ENCODE measurements at places on chromosomes 12 and 14. TPM values are rescaled to one million over a fixed set of nuclear protein-coding genes. Genes with fewer than 3 reads are reported as not detected.

GRCh38 chr12:98767248-98767647 lies 122.2 kb downstream of the APAF1 start:
- ATAC-seq, result no peak

- ATAC-seq, result peak; percentile 66
Measured at GRCh38 chr12:94762259-94762942, 112.0 kb upstream of the TMCC3 start.

The KCNC2 gene
- total RNA-seq, result not detected

DNA sequence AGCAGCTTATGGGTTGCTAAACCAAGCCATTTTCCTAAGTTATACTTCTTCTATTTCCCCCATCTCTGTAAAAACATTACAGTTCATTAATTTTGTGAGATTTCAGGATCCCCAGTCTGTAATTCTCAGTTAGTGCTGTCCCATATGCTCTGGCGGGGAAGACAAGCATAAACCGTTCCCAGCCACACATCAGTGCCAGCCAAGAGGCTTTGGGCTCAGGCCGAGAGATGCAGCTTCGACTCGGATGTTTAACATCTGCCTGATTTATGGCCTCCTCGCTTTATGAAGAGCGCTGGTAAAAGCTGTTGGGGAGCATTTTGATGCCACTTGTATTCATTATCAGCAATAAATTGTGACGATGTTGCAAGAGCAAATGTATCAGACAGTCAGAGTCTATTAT lies 349.1 kb upstream of the CCDC196 start:
- no peak for ATAC-seq

GRCh38 chr12:58765076-58765475 lies 155.2 kb downstream of the LRIG3 start:
- no peak for ATAC-seq

GRCh38 chr14:93063393-93063792 lies 52.3 kb downstream of the ITPK1 start:
- ATAC-seq, result no peak

- no peak for ATAC-seq
Measured at GRCh38 chr12:1716215-1716862, 25.5 kb downstream of the ADIPOR2 start.

GRCh38 chr14:23159532-23159931 lies 23.9 kb downstream of the SLC7A8 start:
- no peak for ATAC-seq

The SMCO2 gene
- not detected for total RNA-seq

DNA sequence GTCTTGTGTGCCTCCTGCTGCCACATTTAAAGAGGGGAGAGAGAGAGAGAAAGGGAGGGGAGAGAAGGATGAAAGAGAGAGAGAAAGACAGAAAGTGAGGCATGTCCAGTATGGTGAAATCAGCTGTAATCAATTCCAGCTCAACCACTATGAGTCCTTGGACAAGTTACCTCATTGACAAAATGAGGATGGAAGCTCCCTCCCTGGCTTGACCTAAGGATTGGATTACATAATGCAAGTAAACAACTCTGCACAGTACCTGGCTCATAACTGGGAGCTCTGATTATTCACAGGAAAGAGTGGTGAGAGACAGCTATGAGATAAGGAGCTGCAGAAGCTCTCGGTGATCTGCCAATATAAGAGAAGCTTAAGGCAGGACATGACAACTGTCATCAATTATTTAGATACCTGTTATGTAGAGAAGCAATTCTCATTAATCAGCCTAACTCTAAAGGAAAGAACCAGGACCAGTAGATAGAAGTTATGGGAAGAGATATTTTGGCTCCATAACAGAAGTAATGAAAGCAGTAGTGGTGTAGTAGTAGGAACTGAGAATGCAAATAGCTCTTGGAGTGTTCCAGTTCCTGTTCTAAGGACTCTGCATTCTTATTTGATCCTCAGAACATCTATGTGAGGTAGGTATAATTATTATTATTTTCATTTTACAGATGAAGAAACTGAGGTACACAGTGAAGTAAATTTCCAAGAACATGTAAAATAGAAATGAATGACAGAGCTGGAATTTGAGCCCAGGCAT lies 791.6 kb downstream of the DIO2 start:
- no peak for ATAC-seq

The B3GNT4 gene
- total RNA-seq, result 5.3 TPM

The ERG28 gene
- 19.4 TPM for total RNA-seq

DNA sequence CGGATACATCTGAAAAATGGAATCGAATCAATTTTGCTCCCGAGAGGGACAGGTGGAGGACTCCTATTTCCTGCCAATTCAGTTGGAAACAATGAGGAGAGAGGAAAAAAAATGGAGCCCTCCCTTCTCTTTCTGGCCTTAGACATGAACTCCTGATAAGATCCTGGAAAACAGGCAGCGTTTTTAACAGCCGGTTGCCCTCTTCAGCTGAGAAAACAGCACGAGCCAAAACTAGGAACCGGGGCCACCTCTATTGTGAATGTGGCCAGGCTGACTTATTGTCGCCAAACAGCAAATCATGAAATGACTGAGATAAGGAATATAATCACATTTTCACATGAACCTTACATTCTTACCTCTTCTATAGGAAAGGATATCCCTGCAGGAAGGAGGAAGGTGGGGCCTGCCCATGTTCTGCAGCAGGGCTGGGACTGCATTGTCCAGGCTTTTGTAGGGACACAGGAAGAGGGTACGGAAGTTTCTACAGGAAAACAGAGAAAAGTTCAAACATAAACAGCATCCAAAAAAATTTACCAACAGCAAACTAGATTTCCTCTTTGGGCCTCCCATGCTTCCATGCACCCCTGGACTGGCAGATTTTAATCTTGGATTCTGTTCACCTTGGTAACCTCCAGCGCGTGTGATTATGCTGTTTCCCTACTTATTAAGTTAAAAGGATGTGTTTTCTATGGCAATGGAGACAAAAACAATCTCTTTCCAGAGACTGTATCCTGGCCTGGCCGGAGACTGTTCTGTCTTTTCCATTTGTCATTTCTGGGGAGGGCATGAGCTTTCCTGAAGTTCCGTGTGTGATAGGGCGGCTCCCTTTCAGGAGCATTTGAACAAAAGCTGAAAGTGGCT lies 29.0 kb upstream of the ELK3 start:
- ATAC-seq, result no peak

GRCh38 chr14:97539411-97539795 lies 742.2 kb downstream of the VRK1 start:
- no peak for ATAC-seq

The MYO1H gene
- not detected for total RNA-seq

DNA sequence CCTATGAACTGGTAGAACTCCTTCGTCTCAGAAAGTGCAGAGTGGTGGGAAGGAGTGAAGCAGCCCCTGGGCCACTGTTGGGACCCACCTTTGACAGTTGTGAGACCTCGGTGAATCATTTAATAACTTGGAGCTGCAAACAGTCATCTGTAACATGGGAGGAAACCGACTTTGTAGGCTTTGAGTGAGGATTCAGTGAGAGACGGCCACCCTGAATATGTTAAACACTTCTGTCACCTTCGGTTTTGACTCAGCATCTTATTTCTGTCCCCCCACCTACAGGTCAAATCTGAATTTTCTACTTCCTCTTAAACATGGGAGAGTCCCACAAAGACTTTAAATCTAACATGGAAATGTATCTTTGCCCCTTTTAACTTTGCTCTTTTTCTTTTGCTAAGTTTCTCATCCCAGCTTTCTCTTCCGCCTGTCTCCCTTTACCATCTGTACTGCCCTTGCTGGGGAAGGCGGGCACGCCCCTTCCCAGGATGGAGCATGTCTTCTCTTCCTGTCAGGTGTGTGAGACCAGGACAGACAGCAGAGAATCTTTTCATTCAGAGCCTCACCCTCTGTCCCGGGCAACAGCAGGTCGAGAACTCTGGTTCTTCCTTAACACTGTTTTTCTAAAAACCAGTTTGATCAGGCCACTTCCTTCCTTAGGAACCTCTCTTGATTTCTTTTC lies 37.1 kb downstream of the ZC3H14 start:
- peak; percentile 94 for ATAC-seq

GRCh38 chr14:92847749-92848148 lies 53.6 kb downstream of the GOLGA5 start:
- no peak for ATAC-seq

The MYF6 gene
- not detected for total RNA-seq

- no peak for ATAC-seq
Measured at GRCh38 chr12:115313929-115314328, 630.0 kb upstream of the TBX3 start.

GRCh38 chr12:103639983-103640382 lies 52.9 kb downstream of the STAB2 start:
- no peak for ATAC-seq

The SLC41A2 gene
- 52.8 TPM for total RNA-seq

- ATAC-seq, result no peak
Measured at GRCh38 chr12:124551268-124552144, 15.9 kb downstream of the NCOR2 start.

DNA sequence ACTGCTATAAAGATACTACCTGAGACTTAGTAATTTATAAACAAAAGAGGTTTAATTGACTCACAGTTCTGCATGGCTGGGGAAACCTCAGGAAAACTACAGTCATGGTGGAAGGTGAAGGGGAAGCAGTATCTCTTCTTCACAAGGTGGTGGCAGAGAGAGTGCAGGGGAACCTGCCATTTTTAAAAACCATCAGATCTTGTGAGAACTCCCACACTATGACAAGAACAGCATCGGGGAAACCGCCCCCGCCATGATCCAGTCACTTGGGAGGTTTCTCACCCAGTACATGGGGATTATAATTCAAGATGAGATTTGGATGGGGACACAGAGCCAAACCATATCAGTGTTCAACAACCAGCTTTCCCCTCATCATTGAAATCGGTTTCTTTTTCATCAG lies 49.9 kb downstream of the AEBP2 start:
- ATAC-seq, result peak; percentile 90

- no peak for ATAC-seq
Measured at GRCh38 chr12:70330158-70330557, 35.9 kb upstream of the KCNMB4 start.

DNA sequence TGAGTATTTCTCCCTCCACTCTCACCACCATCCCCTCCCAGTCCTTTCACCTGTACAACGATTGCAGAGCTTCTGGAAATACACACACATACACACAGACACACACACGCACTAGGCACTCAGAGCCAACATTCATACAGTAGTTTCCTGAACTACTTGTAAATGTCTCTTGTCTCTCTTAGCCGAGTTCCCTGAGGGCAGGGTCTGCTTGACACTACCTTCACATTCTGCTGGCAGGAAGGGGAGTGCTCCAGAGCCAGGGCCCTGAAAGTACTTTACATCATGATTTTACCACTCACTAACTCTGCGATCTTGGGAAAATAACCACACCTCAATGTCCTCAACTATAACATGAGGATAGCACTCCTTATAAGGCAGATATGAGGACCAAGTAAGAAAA lies 82.7 kb downstream of the GAS2L3 start:
- no peak for ATAC-seq

The ANO2 gene
- not detected for total RNA-seq

GRCh38 chr12:70843363-70843762 lies 77.2 kb downstream of the PTPRR start:
- ATAC-seq, result no peak

The DAO gene
- not detected for total RNA-seq

The RPGRIP1 gene
- not detected for total RNA-seq

The CD163 gene
- total RNA-seq, result not detected

GRCh38 chr14:33792009-33792719 lies 158.7 kb downstream of the EGLN3 start:
- peak; percentile 65 for ATAC-seq
